CD4-positive, alpha-beta T cell treated with Interleukin-2 at 100 ng/mL for 4 hours (primary cell): ENCODE measurements at places on chromosomes 4 and X.
A peak's percentile ranks its signal among the peaks of the same experiment; 100 is the strongest.

GRCh38 chr4:184822356-184822755 is 3.4 kb downstream of the ACSL1 start:
- no peak for DNase-seq

- no peak for DNase-seq
Measured at GRCh38 chr4:76762137-76763130, 135.5 kb downstream of the SOWAHB start.

DNA sequence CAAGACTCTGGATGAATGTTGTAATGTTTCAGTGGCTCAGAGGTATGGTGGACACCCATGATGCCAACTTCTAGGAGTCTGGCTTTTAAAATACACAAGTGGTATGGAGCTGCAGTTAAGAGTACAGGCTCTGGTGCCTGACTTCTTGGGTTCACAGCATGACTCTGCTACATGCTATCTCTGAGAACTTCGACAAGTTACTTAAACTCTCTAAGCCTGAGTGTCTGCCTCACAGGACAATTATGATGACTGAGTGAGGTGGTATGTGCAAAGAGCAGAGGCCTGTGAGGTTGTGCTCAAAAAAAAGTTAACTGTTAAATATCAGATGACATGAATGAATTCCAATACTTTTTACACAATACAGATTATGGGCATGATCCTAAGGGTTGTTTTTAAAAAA is 90.9 kb upstream of the SRD5A3 start:
- DNase-seq, result no peak

DNA sequence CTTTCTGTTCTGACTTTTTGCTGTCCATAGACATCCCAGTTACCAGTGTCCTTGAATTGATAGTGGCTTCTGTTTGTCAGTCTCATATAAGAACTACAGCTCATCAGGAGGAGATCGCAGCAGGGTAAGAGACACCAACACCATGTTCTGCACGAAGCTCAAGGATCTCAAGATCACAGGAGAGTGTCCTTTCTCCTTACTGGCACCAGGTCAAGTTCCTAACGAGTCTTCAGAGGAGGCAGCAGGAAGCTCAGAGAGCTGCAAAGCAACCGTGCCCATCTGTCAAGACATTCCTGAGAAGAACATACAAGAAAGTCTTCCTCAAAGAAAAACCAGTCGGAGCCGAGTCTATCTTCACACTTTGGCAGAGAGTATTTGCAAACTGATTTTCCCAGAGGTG is 30.1 kb downstream of the GUCY1A1 start:
- DNase-seq, result no peak

DNA sequence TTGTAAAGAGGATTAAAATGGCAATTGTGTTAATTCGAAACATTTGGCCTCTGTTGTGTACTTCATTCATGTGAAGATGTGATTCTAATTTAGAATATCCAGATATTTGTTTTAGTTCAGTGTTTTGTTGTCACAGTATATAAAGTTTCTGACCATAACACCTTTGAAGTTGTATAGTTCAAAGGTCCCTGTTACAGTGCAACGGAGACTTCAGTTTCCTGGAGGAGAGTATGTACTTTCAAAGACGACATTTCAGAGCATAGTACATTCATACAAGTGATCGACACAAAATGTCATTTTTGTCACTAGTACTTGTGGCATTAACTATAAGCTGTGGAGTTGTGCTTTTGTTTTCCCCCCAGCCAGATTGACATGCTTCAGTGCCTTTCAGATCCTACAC is 372.8 kb upstream of the MAGEB2 start:
- no peak for DNase-seq

- no peak for DNase-seq
Measured at GRCh38 chr4:106343865-106344646, 24.5 kb downstream of the GIMD1 start.

DNA sequence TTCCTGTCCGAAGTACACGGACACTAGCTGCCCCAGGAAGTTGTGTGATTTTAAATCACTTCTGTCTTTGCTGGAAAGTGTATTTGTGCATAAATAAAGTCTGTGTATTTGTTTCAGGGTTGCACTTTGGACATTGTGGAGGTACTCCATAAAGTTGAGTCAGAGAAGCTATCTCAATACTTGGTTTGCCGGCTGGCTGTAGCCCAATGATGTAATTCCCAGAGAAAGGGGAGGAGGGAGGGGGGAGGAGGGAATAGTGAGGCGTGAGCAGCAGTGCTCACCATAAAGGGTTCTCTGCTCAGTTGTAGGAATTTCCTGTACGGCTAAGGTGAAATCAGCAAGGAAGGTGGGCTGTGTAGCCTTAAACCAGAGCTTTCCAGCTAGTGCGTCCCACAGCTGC is 7.5 kb downstream of the APEX2 start:
- DNase-seq, result no peak

DNA sequence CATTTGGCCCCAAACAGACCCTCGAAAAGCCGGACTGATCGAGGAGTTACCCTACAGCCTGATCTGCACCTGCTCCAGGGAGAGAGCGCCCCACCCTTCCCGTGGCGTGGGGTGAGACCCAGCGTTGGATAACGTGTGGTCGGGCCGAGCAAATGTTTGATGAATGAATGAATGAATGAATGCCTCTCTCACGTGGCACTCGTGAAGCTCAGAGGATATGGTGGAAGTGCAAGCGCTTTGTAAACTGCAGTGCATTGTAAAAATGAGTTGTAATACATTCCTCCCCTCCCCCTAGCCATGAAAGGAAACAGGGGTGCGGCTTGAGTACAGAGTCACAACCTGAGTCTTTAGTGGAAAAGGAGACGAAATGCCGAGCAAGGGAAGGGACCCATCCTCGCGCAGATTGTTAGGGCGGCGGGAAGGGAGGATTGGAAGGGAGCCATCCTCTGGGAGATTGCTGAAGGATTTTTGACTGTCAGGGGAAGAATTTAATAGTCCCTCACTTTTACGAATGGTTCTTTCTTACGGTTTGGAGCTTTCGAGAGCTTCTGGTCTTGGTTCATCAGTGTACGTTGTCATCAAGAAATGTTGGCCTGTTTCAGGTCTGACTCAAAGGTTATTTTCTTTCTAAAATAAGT is 772 bp upstream of the FBXW7 start:
- peak; percentile 82 for DNase-seq

DNA sequence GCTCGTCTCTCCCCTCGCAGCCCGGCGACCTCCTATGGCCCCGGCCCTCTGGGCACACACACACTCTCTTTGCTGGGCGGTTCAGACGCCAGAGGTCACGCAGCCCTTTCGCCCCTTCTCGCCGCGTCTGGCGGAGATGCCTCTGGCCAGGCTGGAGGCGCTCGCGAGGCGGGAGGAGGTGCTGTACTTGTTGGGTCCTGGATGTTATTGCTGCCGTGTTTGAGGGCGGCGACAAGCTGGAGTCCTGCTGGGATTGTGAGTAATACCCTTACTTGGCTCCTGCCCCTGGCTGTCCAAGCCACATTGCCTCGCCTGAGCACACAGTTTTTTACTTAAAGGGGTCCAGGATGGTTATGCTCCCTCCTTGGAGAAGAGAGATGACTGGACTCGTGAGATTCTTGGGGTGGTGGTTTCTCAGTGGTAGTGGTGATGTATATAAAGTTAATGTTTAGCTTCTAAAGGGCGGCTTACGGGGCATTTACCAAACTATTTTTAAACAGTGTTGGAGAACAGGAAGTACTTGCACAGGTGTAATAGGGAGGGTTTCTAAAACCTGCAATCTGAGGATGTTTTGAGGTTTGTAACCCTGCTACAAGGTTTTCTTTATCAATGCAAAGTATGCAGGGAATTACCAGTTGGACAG is 572 bp downstream of the USP53 start:
- DNase-seq, result peak; percentile 60
